NCI-H1048 (cell line): ENCODE measurements at places on chromosomes 16 and 17.

- no peak for DNase-seq
These were observed 108.2 kb downstream of the SLC39A11 start for GRCh38 chr17:72984145-72984925.

- DNase-seq = no peak
These were observed 1.6 kb downstream of the AHSP start for GRCh38 chr16:31529108-31529936.

GRCh38 chr16:86490859-86491639, 19.3 kb upstream of the FOXF1 start:
- no peak for DNase-seq

- no peak for DNase-seq
These were observed 117.7 kb downstream of the WSCD1 start for GRCh38 chr17:6187836-6188235.

- DNase-seq = no peak
These were observed 38.9 kb downstream of the ST3GAL2 start for GRCh38 chr16:70399951-70400350.

DNA sequence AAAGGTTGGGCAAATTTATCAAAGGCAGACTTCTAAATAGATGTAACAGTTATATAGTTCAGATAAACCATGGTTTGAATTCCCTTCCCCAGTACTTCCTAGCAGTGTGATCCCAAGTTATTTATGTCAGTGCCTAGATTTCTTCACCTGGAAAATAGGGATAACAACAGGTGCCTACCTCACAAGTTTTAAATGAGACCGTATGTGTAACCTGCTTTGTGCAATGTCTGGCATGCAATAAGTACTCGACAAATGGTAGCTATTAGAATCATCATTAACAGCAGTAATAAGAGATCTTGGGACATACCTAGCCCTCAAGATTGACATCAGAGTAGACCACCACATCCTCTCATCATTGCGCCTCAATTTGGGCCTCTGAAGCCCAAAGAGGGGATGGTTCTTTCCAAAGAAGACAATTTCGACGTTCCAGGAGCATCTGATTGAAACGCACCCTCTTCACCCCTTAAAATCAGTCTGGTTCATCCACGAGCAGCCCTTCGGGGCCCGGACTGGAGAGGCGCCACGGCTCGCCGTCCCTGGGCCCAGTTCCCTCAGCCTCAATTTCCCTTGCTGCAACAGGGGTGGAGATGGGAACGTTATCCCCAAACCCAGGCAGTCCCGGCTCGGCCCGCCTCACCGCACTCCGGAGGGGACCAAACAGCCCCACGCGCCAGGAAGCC, 541 bp downstream of the ACACA start:
- no peak for DNase-seq

GRCh38 chr17:19368229-19368628, 5.7 kb upstream of the B9D1 start:
- DNase-seq = no peak

- no peak for DNase-seq
These were observed 36.3 kb upstream of the CDH1 start for GRCh38 chr16:68700831-68701230.

DNA sequence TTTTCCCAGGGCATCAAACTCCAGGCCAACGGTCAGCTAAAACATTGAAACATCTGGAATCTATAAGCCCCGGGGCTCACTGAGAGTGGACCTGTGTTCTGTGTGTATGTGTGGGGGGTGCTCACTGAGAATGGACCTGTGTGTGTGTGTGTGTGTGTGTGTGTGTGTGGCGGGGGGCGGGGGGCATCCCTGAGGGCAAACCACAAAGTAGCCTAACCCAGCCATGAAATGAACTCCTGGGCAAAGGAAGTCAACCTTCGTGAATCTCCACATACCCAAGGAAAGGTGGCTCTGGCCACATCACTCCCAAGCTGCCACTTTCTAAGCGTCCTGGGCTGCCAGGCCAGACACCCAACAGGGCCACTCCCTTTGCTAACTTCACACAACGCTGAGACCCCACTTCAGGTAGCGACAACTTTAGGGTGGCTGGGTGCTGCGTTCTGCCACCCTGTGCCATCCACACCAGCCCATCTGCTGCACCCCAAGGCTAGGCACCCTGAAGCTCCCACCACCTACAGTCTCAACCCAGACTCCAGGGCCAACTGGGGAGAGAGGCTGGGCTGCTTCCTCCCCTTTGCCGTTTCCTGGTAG, 1.6 kb downstream of the MAFG start:
- DNase-seq = no peak

- no peak for DNase-seq
These were observed 28.1 kb downstream of the EMP2 start for GRCh38 chr16:10552281-10552680.

DNA sequence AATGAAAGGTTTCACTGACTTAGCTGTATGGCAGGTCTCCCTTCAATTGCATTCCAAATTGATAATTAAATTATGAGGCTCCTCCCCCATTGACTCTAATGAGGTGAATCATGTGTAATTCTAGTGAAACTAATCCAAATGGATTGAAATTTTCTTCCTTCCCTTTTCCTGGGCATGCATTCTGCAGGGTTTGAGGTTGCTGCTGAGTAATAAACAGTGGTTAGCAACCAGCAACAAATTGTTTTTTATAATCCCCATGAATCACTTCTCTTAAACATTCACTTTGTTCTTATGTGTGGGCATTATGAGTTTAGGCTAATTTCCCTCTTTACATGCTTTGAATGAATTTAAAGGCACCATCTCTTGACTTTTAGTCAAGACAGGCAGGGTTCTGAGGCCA, 43.4 kb downstream of the MYOCD start:
- no peak for DNase-seq

- DNase-seq = no peak
These were observed 94.0 kb upstream of the METRNL start for GRCh38 chr17:82985428-82985805.

DNA sequence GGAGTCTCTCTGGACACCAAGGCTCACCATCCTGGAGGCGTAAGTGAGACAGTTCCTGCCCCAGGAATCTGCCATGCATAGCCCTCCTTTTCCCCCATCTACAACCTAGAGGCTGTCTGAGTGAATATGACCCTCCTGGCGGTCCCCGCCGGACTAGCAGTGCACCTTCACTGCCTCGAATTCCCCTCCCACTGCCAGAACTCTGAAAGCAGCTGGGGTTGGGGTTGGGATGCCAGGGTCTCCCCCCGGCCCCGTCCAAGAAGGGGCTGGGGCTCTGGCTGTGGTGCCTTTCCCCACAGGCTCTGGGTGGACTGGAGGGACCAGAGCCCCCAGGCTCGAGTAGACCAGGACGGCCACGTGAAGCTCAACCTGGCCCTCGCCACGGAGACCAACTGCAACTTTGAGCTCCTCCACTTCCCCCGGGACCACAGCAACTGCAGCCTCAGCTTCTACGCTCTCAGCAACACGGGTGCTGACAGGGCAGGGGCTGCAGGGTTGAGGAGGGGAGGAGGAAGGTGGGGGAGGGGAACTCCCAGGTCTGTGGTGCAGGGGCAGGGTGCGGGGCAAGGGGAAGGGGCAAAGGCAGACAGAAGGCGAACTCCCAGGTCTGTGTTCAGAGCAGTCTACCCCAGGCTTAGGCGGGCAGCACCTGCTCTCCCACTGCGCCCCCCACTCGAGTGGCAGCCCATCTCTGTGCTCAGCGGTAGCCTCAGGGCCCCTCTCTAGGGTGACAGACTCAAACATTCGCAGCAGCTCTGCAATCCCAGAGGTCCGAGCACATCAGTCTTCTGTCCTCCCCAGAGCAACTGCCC, 1.2 kb downstream of the ZACN start:
- no peak for DNase-seq

DNA sequence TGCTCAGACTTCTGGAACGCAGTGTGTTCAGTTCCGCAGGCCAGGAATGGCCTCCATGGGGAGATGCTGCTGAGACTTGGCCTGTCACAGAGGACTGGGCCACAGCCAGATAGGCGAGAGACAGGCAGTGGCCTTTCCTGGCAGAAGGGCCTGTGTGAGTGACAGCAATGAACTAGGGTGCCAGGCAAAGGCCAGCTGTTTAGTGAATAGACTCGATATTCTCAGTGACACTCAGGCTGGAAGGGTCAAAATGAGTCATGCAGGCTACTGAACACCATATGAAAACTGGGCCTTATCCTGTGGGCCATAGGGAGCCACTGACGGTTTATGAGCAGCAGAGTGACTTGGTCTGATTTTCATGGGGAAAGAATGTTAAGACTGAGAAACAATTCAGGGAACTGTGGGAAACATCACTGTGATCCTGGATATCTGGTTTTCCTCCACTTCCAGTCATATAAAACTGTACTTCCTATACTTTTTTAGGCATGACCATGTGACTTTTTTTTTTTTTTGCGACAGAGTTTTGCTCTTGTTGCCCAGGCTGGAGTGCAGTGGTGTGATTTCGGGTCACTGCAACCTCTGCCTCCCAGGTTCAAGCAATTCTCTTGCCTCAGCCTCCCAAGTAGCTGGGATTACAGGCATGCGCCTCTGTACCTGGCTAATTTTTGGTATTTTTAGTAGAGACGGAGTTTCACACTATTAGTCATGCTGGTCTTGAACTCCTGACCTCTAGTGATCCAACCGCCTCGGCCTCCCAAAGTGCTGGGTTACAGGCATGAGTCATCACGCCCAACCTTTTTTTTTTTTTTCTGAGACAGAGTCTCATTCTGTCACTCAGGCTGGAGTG, 5.2 kb upstream of the NUBP1 start:
- no peak for DNase-seq

DNA sequence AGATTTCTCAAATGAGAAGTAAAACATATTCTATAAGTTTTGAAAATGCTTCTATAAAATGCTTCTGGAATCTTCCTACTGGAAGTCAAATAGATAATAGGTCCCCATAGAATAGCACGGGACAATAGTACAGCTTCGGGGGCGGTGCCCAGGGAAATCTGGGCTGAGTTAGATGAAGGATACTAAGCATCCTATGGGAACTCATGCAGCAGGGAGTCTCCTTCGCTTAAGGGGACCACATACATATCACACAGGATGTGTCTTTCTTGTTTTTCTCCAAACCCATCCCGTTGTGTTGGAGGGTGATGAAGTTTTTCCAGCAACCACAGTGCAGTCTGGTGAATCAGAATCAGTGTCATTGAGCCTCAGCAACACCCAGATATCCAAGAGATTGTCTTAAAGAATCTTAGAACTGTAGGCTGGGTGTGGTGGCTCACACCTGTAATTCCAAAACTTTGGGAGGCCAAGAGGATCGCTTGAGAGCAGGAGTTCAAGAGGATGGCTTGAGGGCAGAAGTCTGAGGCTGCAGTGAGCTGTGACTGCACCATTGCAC, 84.2 kb downstream of the PITPNC1 start:
- no peak for DNase-seq

GRCh38 chr17:8066841-8067775, 20.4 kb downstream of the ALOX12B start:
- DNase-seq = no peak

DNA sequence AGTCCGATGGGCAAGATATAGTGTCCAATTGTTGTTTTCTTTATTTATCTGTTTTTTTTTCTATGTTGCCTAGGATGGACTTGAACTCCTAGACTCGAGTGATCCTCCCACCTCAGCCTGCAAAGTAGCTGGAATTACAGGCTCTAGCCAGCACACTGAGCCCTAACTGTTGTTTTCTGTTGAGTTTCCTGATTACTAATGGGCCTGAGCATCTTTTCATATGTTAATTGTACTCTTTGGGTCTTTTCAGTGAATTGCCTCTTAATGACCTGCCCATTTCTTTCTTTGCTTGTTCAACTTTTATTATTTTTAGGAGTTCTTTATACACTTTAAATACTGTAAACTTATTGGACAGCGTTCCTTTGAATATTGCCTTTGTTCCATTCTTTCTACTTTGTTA, 213.0 kb downstream of the HS3ST3B1 start:
- DNase-seq = no peak

- DNase-seq = no peak
These were observed 273.0 kb upstream of the TBX2 start for GRCh38 chr17:61126473-61127249.

DNA sequence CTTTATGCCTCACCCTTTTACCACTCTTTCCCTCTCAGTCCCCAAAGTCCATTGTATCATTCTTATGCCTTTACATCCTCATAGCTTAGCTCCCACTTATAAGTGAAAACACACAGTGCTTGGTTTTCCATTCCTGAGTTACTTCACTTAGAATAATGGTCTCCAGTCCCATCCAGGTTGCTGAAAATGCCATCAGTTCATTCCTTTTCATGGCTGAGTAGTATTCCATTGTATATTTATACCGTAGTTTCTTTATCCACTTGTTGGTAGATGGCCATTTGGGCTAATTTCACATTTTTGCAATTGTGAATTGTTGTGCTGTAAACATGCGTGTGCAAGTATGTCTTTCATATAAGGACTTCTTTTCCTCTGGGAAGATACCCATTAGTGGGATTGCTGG, 597.3 kb downstream of the WWOX start:
- DNase-seq = no peak

- DNase-seq = no peak
These were observed 27.6 kb upstream of the VAT1L start for GRCh38 chr16:77760800-77761199.

- DNase-seq = no peak
These were observed 24.2 kb downstream of the STAT5A start for GRCh38 chr17:42312285-42313130.

DNA sequence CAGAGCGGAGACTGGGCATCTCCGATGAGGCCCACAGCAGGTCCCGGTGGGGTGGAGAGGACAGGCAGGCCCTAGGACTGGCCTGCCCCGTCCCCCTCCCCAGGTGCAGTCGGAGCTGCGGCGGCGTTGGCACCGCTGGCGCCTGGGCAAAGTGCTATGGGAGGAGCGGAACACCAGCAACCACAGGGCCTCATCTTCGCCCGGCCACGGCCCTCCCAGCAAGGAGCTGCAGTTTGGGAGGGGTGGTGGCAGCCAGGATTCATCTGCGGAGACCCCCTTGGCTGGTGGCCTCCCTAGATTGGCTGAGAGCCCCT, 9.4 kb downstream of the GCGR start:
- DNase-seq = no peak

DNA sequence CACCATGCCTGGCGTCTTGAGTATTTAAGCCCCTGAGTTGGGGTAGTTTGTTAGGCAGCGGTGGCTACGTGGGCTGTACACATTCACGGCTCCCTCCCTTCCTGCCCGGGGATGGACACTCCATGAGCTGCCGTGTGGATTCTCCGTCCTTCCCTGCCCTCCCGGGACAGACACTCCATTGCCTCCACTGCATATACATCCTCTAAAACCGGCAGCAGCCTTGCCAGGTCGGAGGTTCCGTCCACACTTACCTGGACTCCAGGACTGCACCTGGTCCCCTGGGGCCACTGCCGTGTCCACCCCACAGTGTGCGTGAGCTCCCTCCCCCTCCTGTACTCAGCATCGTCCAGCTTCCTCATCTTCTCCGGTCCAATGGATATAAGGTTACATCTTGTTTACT, 3.5 kb upstream of the SPATA2L start:
- DNase-seq = no peak

- no peak for DNase-seq
These were observed 15.4 kb downstream of the SYCE1L start for GRCh38 chr16:77214411-77215138.

GRCh38 chr17:32759476-32759875, 117.4 kb downstream of the MYO1D start:
- DNase-seq = no peak

DNA sequence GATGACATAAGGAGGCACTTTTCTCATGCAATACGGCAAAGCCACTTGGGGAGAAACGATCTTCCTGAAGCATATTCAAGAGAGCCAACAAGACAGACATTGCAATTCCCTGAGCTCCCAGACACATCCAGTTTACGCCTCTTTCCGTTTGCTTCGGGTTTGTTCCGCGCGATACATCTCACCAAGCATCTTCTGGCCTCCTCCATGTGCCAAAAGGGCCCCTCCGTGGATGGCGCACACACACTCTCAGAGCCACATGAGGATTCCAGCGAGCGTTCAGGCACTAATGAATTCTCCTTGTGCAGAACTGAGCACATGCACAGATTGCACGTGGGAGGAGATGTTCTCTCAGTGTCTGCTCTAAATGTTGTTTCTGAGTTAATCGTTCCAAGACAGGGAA, 146.7 kb upstream of the SHISA6 start:
- no peak for DNase-seq
